ENCODE measurements at places on chromosomes 4 and X.

- no peak for DNase-seq
Observed at GRCh38 chr4:182205306-182205705, 37.9 kb upstream of the TENM3 start.

DNA sequence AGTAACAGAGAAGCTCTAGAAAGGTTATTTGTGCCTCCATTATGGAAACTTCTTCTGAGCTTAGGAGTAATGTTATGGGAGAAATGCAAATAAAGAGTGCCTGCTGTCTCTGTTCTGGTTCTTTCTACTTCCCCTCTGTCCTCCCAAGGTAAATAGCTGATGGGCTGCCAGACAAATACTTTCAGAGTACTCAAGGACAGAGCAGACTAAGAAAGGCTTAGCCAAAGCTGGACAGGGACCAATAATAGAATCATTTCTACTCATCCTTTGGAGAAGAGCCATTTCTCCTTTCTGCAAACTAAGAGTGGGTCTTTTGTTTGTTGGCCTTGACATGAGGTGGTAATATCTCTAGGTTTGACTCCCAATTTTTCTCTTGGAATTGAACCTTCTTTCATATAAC, 136.1 kb downstream of the MID1IP1 start:
- DNase-seq, result no peak

- no peak for DNase-seq
Observed at GRCh38 chr4:55363691-55364351, 17.8 kb downstream of the SRD5A3 start.

DNA sequence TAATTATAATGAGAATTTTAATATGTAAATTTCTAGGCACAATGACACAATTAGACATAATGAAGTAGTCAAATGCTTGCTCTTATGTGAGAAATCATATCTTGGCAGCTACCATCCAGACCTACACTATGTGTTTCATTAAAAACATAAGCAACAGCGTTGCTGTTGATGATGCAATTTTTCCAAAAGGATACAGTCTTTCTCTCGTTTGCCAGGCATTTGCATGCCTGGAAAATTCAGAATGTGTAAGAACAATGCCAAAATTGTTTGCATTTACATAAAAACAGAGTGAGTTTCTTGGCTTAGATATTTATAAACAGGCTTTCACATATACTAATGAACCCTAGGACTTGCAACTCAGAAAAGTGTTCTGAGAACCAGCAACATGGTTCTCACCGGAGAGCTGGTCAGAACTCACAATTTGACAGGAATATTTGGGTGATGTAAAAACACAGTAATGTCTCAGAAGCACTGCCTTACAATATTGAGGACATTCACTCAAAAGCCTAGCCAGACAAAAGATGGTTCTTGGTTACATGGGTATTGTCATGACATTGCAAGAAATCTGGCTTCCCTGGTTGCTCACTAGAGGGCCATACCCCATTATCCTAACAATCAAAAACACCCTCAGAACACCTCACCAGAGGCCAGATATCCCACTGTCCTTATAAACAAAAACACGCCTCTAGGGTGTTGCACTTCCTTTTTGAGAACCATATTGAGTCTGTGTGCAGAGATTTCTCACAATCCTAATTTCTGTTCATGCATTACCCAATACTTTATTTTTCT, 1029.0 kb upstream of the AGA start:
- no peak for DNase-seq

DNA sequence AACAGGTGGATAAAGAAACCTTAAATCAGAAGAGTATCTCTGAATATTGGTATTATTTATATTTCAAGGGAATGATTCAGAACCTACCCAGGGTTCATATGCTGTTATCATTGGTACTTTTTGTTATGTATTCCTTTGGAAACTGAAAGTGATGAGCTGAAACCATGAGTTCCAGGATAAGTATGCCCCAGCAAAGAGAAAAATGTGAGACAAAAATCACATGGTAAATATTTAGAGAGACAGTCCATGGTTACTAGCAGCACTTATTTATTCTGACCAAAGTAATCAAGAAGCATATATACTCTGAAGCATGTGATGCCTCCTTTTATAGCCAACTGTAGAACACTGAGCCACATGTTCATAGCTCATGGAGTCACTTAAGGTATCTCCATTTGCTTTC, 277.7 kb downstream of the ARAP2 start:
- no peak for DNase-seq

GRCh38 chr4:32858361-32858760, 2138.2 kb downstream of the PCDH7 start:
- no peak for DNase-seq

DNA sequence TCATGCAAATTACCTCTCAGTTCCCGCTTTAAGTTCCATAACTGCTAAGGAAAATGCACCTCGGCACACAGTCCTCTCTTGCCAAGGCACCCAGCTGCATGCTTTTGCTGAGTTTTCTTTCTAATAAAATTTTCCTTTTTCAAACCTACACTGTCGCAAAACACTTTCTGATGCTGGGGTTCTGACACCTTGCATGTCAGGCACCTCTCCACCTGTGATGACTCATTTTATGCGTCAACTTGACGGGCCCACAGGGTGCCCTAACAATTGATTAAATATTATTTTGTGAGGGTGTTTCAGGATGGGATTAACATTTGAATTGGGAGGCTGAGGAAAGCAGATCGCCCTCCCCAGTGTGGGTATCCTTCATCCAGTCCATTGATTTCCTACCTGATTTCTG, 291.0 kb upstream of the STS start:
- DNase-seq, result no peak

DNA sequence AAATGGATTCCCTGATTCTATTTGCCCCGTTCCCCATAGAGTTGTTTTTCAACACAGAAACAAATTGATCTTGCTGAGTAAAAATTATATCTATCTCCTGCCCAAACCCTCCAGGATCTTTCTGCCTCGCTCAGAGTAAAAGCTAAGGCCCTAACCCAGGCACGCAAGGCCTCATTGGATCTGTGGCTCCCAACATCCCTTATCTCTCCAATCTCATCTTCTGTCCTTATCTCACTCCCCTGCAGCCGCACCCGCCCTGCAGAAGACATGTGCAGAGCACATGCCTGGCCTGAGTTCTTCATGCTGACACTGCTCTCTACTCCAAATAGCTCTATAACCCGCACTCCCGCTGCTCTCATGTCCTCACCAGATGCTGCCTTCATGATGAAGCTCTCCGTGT, 543.8 kb upstream of the ZFP42 start:
- no peak for DNase-seq

DNA sequence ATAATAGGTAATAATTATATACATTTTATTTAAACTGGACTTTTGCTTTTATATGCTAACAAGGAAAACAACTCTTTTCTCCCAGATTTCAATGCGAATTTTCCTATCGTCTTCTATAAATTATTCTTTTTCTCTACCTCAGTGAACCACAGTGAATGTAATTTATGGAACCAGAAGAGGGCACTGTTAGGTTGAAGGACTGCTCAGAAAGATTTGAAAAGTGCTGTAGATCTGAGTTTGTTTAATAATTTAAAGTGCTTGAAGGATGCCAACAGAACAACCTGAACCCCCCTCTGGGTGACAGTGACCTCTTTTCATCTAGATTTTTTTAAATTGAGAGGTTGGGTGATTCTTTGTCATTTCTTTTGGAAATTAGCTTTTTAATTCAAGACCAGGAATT, 54.9 kb downstream of the PHOX2B start:
- no peak for DNase-seq

DNA sequence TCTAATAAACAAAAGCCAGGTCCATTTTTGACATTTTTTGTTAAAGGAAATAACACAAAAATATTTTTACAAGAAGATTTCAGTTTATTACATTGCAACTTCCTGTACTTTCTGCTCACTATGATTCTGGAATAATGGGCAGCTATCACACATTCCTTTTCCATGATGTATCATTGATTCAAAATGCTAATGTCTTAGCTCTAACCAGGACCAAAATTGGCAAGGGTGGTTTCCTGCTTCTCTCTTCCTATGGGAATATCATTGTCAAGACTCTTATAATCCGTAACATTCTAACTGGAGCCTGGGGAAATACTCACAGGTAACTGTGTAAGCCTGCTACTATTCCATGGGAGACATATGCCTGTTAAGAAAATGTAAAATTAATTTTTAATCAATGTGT, 218.6 kb downstream of the DCAF12L2 start:
- no peak for DNase-seq

- no peak for DNase-seq
Observed at GRCh38 chr4:4349867-4350266, 37.0 kb upstream of the NSG1 start.

GRCh38 chr4:110501826-110502225, 25.9 kb downstream of the ENPEP start:
- no peak for DNase-seq

DNA sequence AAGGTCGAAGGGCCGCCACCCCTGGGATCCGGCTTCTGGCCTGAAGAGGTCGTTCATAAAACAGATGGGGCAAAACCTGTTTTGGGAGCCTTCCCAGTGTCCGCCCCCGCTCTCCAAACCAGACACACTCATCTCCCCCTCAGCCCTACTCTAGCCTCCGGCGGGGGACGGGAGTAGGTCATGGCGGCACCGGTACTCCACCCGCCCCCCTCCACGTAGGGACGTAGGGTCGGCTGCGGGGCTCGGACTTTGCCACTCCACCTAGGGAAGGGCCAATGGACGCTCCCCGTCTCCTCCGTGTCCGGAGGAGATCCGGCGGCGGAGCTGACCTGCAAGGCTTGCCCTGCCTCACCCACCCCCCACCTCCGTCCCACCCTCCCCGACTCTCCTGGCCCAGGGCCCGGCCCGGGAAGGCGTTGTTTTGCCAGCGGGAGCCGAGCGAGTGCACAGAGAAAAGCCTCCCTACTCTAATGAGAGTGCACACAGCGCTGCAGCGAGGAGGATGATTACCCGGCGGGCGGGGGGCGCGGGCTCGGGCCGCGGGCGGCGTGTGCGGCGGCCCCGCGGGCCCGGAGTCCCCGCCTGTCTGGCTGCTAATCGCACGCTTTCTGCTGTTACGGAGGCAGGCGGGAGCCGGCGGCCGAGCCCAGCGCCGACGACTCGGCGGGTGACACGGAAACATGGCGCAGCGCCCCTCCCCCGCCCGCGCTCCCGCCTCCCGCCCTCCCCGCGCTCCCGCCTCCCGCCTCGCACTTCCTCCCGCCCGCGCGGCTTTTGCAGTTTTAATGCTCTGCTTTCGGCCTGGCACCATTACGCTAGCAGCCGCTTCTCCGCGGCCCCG, 8.3 kb upstream of the BCOR start:
- DNase-seq, result peak; percentile 61

GRCh38 chr4:165944900-165945299, 71.9 kb downstream of the TLL1 start:
- DNase-seq, result no peak

DNA sequence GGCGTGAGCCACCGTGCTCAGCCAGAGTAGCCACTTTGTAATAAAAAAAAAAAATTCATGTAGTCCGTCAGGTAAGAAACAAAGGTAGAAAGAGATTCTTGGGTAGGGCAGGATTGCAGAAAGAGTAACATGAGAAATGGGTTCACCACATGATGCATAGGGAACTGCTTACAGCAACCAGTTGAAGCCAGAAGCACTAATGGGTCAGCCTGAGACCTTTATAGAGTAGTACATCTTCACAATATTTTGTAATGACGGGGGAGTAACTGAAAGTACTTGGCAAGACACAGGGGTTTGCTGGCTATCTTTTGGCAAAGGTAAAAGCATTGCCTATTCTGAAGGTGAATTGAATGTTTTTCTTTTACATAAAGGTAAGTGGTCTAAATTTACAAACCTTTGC, 29.1 kb downstream of the FAM193A start:
- DNase-seq, result no peak

DNA sequence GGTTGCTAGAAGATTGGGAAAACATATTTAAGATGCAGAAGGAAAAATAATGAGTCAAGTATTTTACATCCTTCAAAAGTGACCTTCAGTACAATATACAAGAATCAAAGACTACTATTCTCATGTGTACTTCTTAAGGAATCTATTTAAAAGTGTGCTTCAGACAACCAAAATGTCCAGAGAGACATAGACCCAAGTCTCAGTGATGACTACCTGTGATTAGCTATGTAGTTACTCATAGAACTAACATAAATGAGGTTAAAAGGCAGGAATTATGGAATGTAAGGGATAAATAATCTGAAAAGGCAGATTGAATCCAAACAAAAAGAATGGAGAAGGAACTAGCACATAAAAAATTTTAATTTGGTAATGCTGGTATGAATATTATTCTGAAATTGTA, 634.7 kb upstream of the FAM241A start:
- DNase-seq, result no peak

DNA sequence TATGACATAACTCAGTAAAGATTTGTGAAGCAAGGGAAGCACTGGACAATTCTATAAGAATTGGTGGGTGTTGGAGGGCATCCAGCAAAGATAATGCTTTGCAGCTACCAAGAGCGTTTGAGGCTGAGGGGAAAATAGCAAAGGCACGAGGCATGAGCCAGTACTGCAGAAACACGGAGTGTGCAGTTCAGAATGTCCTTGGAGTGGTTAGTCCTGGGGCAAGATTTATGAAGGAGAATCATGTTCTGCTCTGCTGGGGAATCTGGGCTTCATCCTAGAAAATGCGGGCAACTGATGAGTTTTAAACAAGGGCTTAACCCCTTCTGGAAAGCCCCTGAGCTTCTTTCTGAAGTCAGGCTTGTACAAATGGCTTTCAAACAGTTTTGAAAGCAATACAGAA, 452.5 kb downstream of the IL15 start:
- DNase-seq, result no peak

GRCh38 chr4:167930166-167930565, 162.2 kb upstream of the ANXA10 start:
- DNase-seq, result no peak

GRCh38 chr4:67712650-67713528, 11.9 kb upstream of the UBA6 start:
- DNase-seq, result no peak

DNA sequence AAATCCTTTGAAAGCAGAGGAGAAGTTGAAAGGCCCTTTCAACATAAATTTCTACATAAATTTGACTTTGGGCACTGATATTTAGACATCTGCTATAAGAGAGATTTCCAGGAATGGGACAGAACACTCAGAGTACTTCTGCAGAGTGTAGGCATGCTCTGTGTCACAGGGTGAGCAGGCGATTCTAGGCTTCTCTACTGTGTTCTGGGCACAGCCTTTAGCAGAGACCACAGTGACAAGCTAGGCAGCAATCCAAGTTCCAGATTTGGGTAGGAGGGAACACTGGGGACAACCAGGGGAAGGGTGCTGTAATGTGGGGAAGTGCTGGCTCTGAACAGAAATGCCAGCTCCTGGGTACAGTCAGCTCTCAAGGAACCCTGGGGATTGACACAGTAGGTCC, 6.9 kb downstream of the MAGEA10 start:
- DNase-seq, result no peak
